ENCODE measurements at places on chromosomes 4 and X.

DNA sequence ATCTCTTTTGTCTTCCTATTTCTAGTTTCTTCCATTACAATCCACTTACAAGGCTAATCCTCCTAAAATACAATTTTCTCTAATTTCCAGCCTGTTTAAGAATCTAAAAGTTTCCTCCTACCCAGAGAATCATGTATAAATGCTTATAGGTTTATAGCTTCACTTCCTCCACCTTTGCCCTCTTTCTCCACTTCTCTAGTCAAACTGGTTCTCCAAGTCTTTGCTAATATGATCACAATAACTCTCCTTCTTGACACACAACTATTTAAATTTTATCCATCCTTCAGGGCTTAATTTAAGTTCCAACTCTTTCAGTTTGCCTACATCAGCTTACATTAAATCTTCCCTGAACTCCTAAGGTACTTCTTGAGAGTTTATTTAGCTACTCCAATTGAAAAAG, 69.2 kb downstream of the RPS6KA6 start:
- DNase-seq, result no peak

- DNase-seq, result no peak
These were observed 271.6 kb downstream of the TLL1 start for GRCh38 chr4:166144607-166145006.

GRCh38 chr4:108644237-108644636, 6.2 kb upstream of the OSTC start:
- no peak for DNase-seq

GRCh38 chrX:148811236-148811635, 310.8 kb downstream of the AFF2 start:
- no peak for DNase-seq

GRCh38 chr4:42482516-42483327, 85.4 kb downstream of the SHISA3 start:
- DNase-seq, result no peak

DNA sequence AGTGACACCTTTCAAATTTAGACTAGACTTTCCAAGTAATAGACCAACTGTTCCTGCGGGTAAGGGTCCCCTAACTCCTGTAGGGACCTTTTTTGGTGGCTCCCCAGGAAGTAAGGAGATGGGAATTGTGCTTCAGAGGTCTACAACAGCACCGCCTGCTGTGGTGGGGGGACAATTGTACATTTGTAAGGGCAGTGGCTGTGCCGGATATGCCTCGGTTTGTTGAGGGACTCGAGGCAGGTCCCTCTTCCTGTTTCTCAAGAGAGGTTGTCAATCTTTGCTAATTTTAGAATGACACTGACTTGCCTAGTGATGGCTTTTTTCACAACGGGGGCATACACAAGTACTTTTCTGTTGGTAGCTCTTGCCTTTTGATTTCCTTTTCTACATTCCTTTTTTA, 15.5 kb upstream of the HSD17B11 start:
- no peak for DNase-seq

GRCh38 chrX:47361538-47362511, 8.6 kb upstream of the ZNF157 start:
- DNase-seq, result no peak

DNA sequence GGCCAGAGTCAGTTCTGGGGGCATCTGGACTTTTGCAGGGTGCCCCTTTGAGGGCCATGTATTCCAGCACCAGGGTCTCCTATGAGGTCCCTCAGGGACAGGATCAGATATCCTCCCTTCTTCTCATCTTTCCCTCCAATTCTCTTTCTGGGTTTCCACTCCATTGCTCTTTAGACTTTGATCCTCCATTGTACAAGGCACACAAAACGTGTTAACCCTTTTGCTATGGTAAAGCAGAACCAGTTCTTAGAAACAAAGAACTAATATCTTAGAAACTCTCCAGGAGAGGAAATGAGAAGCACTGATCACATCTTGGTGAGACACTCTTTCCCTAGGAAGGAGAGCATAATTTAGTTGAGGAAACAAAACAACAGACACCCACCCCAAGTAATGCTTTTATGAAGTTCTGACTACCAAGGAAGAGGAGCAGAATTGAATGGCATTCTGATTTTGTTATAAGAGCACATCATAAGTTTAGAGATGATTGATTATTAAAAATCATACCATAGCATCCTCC, 200.7 kb upstream of the NPY2R start:
- DNase-seq, result no peak

DNA sequence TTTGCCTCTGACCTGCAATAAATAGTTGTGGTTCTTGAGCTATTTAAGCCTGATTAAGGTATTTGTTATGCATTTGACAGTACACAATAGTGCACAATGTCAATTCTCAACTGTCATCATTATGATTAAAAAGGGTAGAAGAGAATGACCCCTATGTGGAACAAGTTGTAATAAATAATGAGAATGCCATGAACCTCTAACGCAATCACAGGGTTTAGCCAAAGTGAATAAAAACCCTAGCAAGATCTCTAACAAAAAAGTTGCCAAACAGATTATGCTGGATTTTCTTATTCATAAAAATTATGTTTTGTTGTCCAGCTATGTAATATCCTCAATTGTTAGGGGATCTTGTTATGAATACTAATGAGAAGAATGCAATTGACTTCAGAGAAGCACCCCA, 387.4 kb downstream of the GPAT3 start:
- DNase-seq, result no peak

GRCh38 chr4:70544279-70544868, 26.0 kb downstream of the AMTN start:
- DNase-seq, result no peak

- DNase-seq, result no peak
These were observed 255.4 kb downstream of the ARHGAP10 start for GRCh38 chr4:147987252-147987651.

DNA sequence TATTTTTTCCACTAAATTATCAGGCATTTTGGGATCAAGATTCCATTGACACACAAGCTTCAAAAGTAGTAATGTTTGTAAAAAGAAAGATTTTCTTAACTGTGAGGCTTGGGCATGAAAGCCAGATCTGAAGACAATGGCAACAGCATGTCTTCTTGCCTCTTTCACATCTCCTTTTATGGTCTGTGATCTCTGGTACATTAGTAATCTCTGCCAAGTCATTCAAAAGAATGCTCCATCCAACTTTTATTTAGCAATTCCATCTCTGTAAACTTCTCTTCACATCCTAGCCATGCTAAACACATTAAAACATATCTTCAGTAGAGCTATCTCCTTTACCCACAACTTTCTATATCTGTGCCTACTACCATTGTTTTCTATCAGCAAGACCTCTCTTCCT, 465.4 kb downstream of the FAT4 start:
- no peak for DNase-seq

GRCh38 chr4:121077496-121077895, 5.2 kb upstream of the NDNF start:
- DNase-seq, result no peak

DNA sequence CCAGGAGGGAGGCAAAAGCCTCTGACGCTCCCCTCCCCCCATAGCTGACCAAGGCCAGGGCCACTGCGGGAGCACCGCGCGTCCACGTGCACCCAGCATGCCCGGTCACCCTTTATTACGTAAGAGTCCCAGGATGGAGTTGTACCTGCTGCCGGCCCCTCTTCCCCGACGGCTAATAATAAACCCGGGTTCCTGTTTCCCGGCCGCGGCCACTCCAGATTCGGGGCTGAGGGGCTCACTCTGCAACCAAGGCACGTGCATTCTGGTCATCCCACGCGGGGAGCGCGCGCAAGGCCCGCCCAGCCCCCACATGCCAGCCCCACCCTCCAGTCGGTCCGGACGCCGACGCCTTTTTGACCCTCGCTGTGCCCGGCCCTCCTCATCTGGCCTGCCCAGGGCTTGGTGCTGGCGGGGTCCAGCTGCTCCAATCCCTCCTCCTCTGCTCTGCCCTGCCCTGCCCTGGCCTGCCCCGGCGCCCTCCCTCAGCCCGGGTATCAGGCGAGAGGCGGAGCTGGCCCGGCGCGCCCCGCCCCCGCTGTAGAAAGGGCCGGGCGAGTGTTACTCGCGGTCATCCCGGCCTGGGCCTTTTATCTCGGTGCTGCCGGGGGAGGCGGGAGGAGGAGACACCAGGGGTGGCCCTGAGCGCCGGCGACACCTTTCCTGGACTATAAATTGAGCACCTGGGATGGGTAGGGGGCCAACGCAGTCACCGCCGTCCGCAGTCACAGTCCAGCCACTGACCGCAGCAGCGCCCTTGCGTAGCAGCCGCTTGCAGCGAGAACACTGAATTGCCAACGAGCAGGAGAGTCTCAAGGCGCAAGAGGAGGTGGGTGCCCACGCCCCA, 2.6 kb downstream of the MID1IP1 start:
- DNase-seq, result no peak

- DNase-seq, result no peak
These were observed 667.6 kb downstream of the PCDH18 start for GRCh38 chr4:136864604-136865185.

GRCh38 chrX:13000301-13000811, 25.4 kb downstream of the TMSB4X start:
- no peak for DNase-seq

DNA sequence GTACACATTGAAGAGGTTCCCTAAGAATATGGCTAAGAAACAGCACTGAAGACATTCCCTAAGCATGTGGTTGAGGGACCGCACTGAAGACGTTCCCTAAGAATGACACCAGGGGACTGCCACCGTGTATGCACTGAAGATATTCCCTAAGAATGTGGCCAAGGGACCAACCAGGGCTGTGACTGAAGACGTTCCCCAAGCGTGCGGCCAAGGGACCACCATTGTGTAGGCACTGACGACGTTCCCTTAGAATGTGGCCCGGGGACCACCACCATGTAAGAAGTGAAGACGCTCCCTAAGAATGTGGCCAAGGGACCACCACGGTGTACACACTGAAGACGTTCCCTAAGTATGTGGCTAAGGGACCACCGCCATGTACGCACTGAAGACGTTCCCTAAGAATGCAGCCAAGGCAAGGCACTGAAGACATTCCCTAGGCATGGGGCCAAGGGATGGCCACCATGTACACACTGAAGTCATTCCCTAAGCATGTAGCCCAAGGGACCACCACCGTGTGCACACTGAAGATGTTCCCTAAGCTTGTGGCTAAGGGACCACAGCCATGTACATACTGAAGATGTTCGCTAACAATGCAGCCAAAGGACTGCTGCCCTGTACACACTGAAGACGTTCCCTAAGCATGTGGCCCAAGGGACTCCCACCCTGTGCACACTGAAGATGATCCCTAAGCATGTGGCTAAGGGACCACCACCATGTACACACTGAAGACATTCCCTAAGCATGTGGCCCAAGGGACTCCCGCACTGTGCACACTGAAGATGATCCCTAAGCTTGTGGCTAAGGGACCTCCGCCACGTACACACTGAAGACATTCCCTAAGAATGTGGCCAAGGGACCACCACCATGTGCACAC, 22.0 kb downstream of the DHRSX start:
- DNase-seq, result no peak

- DNase-seq, result no peak
These were observed 1.6 kb downstream of the SLC49A3 start for GRCh38 chr4:687048-687970.

DNA sequence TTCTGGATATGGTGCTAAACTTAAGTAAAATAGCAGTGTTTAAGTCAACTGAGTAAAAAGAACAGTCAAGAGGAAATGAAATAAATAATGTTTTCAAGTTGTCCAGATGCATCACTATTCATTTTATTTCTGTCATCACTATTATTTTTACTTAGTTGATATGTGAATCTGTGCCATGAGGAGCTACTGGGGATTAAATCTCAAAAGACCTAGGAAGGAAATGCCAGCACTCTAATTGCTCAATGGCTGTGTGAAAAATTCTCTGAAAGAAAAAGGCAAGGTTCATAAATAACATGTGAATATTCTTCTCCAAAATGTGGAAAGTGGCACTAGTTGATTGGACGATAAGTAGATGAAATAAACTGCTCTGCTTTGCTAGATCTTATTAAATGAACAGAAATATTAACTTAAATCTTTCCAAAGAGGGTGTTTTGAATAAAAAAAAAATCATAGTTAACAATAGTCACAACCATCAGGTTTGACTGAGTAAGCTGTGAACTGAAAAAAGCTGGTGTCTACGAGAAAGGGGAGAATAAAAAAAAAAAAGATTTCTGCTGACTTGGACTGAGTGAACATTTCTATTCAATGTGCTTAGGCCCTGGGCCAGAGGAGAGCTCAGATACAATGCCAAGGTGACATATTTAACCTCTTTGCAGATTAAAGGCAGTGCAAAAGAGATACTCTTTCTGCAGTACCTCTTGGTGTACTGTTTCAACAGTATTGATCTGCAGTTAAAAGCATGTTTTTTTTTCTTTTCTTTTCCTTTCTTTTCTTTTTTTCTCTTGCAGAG, 1.6 kb downstream of the SPARCL1 start:
- no peak for DNase-seq

GRCh38 chr4:143083756-143084472, 100.8 kb upstream of the USP38 start:
- no peak for DNase-seq

DNA sequence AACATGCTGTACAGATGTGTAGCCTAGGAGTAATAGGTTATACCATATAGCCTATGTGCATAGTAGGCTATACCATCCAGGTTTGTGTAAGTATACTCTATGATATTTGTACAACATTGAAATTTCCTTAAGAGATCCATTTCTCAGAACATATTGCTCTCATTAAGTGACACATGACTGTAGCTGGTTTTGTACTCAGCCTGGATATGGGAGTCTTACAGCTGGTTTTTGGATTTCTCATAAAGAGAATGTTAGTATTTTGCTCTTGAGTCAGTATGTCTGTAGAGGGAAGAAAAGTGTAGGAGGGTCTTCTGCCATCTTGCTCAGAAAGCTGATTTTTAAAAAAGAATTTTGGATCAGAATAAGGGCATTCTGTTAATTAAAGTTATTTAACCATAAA, 85.3 kb downstream of the SMARCA5 start:
- no peak for DNase-seq

GRCh38 chrX:12777670-12778069, 13.5 kb upstream of the PRPS2 start:
- no peak for DNase-seq

Measured in stimulated activated CD8-positive, alpha-beta memory T cell treated with anti-CD3 and anti-CD28 coated beads, Interleukin-4, amount 100 ng/mL, for 1 hour (primary cell).